ENCODE measurements at places on chromosomes 5 and 9.

DNA sequence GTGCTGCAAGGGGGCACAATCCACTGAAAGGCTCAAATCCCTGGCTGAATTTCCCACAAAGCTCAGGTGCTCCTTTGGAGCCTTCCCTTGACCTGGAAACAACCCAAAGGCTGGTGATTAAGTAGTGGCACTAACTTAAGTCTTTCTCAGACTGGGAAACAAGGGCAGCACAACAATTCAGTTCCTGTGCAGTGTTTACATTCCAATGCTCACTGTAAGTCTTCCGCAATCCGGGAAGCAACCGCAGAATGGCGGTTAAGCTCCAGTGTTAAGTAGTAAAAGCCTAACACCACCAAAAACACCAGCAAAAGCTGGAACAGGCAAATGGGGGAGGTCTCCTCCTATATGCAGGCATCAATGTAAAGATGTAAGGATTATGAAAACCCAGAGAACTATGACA is 117.2 kb downstream of the TRPM3 start:
- peak; percentile 79 for DNase-seq

DNA sequence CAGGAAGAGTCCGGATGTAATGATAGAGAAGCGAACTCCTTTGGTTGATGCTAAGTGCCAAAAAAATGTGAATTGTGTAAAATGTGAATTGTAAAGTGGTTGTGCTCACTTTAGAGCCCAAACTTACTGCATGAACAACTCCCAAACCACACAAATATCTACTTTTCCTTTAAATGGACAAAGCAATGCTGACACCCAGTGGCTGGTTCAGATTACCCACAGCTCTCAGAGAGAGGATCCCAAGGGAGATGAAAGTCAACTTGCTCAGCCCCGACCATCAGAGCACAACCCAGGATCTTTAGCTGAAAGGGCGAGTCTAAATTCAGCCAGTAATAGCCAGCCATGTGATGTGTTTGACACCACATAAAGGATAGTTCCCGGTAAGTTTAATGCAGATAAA is 133.7 kb downstream of the NMUR2 start:
- peak; percentile 18 for DNase-seq

GRCh38 chr5:104019956-104020355 is 457.4 kb upstream of the NUDT12 start:
- DNase-seq: no peak

GRCh38 chr5:3593771-3594509 is 1.7 kb upstream of the IRX1 start:
- DNase-seq: no peak

DNA sequence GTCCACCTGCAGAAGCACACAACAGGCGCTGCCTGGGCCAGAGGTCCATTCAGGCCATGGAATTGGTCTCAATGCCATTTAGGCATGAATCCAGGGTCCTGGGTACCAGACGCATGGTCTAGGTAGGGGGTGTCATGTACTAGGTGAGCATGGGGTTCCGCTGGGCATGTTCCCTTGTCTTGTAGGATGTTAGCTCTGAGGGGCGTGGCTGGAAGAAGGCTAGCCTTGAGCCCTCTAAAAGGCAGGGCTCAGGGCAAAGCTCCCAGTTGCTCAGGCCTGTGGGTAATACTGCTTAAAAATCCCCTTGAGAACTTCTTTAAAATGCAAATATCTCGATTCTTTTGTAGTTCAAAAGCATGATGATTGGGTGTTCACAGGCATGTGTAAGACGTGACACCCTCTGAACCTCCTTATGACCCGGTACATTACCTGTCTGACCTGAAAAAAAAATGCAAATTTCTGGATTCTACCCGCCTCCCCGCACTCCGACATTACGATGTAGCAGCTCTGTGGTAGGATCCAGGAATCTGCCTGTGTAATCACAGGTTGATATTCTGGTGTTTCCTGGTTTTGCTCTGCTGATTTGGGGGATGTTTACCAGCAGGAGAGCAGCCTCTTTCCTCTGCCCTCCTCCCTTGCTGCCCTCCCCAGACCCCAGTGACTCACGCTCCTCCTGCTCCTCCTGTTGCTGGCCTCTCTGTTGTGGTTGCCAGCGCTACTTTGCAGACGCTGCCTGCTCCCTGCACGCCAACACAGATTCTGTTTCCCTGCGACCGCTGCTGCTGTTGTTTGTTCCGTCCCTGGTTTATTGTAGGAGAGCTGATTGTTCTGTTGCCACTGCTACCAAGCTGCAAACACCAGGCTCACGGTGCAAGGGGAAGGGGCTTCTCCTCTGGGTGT is 5.7 kb downstream of the TMC1 start:
- DNase-seq: peak; percentile 94

GRCh38 chr5:20649966-20650365 is 662.0 kb upstream of the CDH18 start:
- DNase-seq: no peak

DNA sequence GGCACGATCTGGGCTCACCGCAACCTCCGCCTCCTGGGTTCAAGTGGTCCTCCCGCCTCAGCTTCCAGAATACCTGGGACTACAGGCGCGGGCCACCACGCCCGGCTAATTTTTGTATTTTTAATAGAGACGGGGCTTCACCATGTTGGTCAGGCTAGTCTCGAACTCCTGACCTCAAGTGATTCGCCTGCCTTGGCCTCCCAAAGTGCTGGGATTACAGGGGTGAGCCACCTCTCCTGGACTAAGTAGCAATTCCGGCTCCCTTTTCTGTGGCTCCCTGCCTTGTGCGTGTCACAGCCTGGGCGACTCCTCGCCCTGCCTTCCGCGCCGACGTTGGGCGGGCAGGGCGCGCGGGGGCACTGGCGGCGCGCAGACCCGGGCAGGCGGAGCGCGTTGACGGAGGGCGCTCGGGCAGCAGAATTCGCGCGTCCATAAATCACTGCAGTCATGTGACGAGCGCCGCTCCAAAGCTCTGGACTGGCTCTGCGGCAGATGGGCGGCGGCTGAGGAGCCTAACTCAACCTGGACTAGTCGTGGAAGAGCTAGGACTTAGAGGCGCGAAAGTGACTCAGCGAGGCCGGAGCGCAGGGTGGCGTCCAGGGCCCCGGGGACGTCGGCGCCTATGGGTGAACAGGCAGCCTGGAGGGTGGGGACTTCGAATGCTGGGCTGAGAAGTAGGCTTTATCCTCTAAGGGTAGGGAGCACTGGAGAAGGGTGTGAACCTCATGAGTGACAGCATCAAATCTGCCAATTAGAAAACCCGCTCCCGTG is 1.4 kb upstream of the CIZ1 start:
- DNase-seq: peak; percentile 97

- DNase-seq: peak; percentile 62
These were observed 269.9 kb upstream of the PAPPA start for GRCh38 chr9:115883467-115884329.

DNA sequence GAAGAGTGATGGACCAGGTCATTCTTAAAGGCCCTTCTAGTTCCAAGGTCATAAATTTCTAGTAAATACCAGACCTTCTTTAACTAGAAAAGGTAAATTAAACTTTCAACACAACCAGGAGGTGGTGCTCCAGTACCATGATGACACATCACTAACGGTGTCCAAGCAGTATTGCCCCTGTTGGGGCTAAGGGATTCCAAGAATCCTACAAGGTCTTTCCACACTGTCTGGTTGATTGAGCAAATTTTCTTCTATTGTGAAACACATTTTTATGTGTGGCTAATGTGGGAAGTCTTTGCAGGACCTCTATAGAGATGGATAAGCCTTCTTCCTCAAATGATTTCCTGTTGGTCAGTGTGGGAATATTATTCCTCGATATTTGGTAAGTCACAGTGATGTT is 459.6 kb upstream of the PAPPA start:
- DNase-seq: peak; percentile 95

DNA sequence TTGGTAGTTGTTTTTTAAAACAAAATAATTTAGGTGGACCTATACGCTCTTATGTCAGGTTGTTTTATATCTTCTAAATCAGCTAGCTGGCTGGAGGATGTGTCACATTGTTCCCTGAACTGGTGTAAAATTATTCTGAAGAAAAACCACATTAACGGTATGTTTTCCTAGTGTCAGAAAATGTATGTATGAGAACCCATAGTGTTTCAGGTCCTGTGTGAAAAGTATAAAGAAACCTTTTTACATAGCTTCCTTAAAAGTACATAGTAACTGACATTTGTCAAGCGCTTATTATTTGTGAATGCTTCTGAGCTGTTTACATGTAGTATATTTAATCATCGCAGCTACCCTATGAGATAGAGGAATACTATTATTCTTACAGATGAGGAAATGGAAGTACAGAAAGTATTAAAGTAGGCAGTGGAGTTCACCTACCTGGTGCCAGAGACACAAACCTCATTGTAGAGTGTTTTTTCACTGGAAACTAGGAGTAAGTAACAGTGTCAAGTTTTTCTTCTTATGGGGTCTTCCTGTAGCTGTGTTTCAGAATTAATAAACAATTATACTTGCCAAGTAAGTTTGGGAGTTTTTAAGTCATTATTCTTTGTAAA is 10.4 kb upstream of the FAM120AOS start:
- no peak for DNase-seq

DNA sequence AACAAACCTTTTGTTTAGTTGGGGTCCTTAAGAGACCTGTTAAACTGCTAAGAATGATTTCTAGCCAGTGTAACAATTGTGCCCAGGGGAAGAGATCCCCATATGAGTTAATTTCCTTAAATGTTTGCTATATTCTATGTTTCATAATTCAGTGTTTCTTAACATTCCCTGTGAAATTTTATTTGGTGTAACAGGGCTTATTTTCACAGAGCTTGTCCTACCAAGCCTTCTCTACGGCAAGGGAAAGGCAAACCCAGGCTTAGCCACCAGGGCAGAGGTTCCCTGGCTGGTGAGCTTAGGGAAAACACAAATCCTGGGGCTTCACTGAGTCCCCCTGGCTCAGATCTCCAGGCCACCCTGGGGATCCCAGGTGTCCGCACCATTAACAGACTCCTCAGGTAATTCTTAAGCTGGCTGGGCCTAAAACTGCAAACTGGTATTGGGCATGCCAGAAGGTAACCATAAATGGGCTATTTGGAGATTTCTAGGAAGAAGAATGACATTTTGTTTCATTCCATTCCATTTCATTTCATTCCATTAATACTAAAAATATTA is 17.0 kb upstream of the LCP2 start:
- DNase-seq: no peak

GRCh38 chr5:36944607-36945225 is 68.1 kb downstream of the NIPBL start:
- DNase-seq: peak; percentile 63

Data from EH (cell line).